Activated CD4-positive, CD25-positive, alpha-beta regulatory T cell treated with anti-CD3 and anti-CD28 coated beads, Interleukin-2, amount 50 U/mL, for 16 hours (primary cell): ENCODE measurements at places on chromosomes 5 and 9.

- DNase-seq: no peak
Observed at GRCh38 chr9:4927701-4928100, 57.4 kb upstream of the JAK2 start.

DNA sequence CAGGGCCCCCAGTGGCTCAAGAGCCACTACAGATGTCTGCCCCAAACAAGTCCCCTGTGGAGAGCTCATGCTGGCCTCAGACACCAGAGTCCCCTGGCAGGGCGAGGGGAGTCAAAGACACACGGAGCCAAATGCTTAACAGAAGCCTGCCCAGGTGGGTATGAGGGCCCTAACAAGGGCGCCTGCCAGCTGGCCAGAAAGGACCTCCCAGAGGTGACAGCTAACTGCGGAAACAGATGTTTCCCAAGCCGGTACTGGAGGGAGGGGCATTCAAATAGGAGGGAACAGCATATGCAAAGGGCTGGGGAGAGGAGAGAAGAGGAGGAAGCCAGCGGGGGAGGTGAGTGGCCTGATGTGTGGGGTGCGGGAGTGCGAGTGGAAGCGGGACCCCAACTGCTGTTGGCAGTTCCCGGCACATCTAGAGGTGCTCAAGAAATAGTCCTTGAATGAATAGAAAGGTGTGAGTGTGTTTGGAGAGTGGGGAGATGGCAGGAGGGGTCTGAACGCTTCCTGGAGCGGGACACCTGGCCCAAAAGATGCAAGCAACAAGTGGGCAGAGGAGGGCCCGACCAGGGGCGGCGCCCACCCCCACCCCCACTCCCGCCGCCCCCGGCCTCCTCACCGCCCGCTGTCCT, 824 bp downstream of the MXD3 start:
- DNase-seq: no peak

- DNase-seq: no peak
Observed at GRCh38 chr5:6649186-6649585, 15.9 kb downstream of the SRD5A1 start.

- DNase-seq: no peak
Observed at GRCh38 chr9:137534256-137535119, 15.7 kb downstream of the PNPLA7 start.

DNA sequence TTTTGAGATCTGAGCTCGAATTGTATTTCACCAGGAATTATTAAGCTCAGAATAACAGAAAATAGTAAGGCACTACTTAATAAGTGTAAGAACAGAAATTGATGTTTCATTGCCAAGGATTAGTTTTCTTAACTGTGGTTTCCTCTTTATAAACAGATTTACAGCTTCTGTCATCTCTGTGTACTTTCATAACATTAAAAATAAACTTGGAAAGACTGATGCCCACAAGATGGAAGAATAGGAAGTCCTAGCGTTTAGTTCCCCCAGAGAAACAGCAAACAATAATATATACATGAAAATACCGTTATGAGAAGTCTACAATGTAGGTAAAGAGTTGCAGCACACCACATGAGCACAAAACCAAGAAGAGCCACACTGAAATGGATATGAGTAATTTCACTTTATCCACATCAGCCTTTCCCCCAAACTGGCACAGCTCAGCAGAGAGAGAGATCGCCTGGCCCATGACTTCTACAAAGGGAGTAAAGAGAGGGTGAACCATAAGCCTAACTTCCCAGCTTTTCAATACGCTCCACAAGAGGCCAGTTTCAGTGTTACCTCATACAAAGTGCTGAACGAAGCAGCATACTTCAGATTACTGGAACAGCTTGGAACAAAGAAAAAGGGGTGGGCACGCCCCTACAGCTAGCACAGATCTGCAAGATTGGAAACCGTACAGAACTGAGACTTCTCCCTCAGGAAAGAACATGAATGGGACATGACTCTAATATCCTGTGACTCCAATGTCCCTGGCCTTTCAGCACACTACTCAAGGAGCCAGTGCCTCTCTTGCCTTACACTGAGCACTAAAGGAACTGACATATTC, 75.4 kb downstream of the EMB start:
- no peak for DNase-seq

- DNase-seq: no peak
Observed at GRCh38 chr9:16622541-16622940, 247.9 kb downstream of the BNC2 start.

GRCh38 chr9:123217128-123217654, 51.2 kb downstream of the STRBP start:
- DNase-seq: no peak

DNA sequence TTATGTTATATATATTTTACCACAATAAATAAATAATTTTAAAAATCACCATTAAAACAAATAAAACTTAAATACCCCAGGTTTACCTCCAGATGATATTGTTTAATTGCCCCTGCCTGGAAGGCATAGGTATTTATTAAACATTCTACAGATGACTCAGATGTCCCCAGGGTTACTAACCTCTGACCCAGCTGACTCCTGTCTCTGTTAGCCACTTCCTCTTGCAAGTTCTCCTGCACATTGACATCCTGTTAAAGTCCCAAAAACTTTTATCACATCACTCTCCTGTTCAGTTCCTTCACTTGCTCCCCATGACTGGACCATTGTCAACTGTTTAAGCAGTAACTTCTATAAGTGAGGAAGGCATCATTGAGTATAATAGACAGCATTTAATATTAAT, 37.0 kb upstream of the RAB3C start:
- no peak for DNase-seq

DNA sequence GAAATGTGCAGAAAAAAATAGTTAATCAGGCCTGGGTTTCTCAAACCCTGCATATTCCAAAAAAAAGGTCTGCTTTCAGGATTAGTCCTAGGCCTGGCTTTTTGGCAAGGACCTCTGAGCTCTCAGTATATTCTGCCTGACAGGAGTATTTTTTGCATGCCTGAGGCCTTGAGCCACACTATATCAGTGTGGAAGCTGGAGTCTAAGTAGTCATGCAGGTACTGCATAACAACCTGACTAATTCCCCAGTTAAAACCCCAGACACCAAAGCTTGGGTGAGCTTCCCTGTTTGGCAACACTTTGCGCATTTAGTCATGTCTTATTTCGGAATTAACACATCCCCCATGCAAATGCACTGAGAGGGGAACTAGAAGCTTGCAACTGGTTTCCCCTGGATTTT, 359.5 kb downstream of the CETN3 start:
- no peak for DNase-seq

DNA sequence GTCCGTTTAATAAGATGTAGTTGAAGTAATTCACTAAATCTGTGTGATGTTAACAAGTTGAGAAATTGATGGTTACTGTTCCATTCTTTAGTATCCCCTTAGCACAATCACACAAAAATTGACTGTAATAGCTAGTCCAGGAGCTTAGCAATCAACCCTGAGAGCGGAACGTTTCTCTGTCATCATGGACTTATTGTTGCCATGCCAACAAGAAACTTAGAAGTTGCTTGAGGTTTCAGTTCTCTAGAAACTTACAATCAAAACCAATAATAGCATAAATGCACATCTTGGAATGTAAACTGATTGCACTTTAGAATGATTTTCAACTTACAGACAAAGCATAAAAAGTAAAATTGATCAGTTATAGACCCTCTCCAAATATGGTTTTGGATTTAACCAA, 125.4 kb upstream of the ANKH start:
- no peak for DNase-seq

DNA sequence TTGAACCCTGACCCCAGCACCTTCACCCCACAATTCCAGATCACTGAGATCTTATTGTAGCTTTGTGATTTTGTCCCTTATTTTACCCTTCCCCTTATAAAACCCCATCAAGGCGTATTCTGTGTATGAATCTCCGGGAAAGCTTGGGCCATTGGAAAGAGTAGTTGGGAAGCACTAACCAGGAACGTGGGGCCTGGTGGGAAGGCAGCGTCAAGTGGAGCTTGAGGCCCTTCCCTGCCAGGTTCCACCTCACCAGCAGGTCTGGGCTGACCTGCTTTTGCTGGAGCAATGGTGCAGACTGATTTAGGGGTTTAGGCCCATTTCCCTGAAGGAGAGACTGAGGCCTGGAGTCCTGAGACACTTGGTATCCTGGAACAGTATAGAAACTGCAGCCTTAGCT, 9.3 kb downstream of the PHF2 start:
- no peak for DNase-seq

DNA sequence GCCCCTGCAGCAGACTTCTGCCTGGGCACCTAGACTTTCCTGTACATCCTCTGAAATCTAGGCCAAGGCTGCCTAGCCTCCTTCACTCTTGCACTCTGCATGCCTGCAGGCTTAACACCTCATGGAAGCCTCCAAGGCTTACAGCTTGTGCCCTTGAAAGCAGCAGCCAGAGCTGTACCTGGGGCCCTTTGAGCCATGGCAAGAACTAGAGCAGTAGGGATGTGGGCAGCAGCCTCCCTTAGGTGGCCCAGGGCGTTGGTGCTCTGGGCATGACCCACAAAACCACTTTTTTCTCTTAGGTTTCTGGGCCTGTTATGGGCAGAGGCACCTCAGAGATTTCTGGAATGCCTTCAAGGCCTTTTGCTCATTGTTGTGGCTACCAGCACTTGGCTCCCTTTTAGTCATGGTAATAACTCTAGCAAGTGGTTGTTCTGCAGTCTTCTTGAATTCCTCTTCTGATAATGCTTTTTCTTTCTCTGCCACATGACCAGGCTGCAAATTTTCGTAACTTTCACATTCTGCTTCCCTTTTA, 606.2 kb downstream of the TLE4 start:
- no peak for DNase-seq

DNA sequence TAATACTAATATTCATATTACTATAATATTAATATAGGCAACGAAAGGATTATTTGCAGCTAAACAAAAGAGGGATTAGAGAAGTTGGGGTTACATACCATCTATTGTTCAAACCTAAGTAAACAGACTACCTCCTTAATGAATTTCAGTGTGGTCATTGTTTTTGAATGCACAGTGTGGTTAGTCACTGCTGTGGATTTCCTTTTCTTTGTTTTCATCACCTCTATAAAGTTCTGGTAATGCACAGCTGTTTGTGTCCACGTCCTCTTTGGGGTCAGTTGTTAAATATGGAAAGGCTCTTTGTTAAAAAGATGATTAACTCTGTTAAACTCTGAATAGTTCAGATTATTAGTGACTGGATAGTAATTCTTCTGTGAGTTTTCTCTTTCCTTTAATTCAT, 233.6 kb downstream of the MAST4 start:
- no peak for DNase-seq

- DNase-seq: no peak
Observed at GRCh38 chr5:111627862-111628261, 115.5 kb upstream of the STARD4 start.

- no peak for DNase-seq
Observed at GRCh38 chr5:149408252-149409099, 29.4 kb upstream of the IL17B start.

- no peak for DNase-seq
Observed at GRCh38 chr5:113124265-113124664, 147.7 kb downstream of the DCP2 start.

- DNase-seq: no peak
Observed at GRCh38 chr5:117058740-117059139, 484.1 kb upstream of the SEMA6A start.

GRCh38 chr5:102700120-102700831, 54.8 kb upstream of the PAM start:
- no peak for DNase-seq

DNA sequence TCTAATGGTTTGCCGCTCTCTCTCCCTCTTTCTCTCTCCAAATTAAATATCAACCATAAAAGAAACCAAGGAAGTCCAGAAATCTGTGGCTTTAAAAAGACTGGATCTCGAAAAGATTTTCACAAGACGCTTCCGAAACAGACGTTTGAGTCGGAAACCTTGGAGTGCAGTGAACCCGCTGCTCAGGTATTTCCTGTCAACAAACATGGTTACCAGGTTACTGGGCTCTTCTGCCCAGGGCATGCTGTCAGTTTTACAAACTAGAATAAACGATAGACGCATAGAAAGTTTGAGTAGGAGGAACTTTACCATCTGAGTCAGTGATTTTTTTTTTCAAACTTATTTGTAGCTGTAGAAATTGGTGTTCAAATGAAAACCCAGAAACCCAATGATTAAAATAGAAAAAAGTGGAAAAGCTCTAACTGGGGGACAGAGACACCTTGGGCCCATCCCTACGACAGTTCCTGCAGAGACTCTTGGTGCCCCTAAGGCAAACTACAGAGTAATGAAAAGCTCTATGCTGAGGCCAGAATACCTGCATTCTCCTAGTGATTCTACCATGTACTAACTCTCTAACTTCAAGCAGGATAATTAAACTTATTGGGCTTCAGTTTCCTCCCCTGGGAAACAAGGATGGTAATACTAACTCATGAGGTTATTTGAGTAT, 90.0 kb downstream of the DOCK8 start:
- no peak for DNase-seq

GRCh38 chr9:81394881-81395675, 294.3 kb downstream of the TLE1 start:
- DNase-seq: no peak

- no peak for DNase-seq
Observed at GRCh38 chr5:94941122-94941755, 322.8 kb downstream of the SLF1 start.

DNA sequence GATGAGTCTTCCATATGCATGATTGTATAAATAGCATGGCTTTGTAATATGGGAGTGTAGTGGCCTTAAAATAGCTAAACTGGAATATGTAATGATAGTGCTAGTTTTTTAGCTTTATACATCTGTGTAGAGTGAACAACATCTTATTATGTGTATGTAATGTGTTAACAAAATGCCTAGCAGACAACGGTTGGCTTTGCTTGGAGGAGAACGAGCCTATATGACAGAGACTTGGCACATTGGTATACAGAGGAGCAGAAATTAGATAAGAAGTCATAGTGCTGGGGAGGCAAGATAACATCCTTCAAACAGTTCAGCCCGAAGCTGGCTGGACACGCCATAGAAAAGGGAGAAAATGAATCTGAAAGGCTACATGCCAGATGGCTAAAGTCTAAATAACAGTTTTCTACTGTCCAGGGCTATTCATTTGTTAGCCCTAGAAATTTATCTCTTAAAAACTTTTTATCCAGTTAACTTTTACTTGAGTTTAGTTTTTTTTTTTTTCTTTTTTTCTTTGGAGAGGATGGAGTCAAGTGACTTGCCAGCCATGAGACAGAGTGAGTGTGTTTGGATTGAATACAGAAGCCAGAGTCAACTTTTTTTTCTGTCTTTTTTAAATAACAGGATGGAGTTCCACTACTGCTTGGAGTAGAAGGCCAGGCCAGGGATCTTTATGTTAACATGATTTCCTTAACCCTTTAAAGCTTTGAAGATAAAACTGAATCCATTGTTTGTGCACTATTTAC, 214.4 kb upstream of the ACTBL2 start:
- DNase-seq: no peak

DNA sequence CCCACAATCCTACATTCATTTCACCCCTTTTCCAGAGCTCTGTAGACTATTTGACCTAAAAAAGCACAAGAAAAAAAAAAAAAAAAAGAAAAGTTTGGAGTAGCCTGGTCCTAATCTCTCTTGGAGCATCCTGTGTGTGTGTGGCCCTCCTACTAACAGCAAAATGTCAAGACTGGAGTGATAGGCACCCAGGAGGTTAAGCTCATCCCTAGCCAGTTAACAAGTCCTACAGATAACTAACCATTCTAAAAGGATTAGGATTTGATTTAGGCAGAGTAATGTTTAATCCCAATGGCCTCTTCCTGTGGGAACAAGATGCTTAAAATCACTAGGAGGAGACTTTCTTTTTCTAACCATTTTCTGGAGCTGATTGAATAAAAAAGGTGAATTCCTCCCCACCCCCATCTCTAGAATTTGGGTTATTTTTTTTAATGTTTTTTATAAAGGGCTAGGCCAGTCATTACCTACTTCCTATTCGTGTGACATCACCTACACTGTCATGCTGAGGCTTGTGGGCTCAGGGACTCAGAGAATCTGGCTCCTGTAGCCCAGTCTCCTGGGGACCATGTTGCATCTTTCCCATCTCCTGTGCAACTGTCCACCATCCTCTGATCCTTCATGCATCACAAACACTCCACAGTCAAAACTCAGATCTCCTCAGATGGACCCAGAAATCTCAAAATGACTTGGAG, 43.2 kb upstream of the NR3C1 start:
- DNase-seq: no peak
